ENCODE measurements at places on chromosomes 6 and 20.

GRCh38 chr20:25032065-25032477 lies 25.9 kb downstream of the ACSS1 start:
- DNase-seq = no peak

DNA sequence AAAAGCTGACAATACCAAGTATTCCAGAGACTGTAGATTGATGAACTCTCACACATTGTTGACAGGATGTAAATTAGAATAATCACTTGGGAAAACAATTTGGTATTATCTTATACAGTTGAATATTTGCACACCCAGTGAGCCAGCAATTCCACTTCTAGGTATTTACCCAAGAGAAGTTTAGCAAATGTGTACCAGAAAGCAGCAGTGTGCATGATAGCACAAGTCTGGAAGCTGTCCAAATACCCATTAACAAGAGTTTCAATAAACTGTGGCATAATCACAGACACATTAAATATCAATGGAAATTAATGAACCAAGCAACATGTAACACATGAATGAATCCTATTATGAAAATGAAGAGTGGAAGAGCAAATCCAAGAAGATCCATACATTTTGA lies 233.6 kb downstream of the TPBG start:
- no peak for DNase-seq

DNA sequence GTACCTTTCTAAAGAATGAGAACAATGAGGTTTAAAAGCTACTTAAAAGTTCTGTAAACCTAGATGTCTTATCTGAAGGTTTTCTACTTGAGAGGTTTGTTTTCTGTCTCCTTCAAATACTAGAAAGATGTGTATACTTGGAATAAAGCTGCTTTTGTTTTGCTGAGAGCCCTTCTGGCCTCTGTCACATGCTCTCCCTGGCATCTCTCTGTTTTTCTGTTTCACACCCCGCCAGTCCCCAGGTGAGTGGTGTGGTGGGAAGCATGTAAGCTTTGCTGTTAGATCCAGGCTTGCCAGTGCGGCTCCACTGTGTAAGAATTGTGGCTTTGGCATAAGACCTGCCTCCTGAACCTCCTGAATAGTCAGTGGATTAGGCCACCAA lies 56.8 kb downstream of the SNX9 start:
- DNase-seq = no peak

DNA sequence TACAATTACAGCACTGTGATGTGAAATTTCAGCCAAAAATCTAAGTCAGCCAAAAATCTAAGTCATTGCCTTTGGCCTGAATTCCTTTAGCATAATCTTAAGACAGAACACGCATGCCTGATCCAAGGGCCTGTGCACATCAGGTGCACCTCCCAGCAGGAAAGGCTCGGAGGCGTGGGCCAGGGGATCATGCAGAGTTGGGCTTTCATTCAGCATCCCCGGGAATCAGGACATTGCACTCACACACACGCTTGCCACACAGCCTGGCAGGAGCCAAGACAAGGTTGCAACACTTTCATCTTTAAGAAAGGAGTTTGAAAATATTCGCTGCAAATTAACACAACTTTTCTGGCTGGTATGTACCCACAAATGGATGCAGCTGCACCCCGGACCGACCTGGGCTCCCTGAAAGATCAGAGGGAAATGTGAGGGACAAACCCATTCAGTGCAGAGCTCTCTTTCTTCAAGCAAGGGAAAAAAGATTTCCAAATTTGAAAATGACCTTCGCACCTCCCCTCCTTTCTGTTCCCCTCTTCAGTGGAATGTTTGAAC lies 48.8 kb downstream of the ERMARD start:
- no peak for DNase-seq

- no peak for DNase-seq
These were observed 295.6 kb downstream of the SYNE1 start for GRCh38 chr6:152341596-152341995.

GRCh38 chr20:51272401-51272800 lies 249.5 kb upstream of the KCNG1 start:
- no peak for DNase-seq

DNA sequence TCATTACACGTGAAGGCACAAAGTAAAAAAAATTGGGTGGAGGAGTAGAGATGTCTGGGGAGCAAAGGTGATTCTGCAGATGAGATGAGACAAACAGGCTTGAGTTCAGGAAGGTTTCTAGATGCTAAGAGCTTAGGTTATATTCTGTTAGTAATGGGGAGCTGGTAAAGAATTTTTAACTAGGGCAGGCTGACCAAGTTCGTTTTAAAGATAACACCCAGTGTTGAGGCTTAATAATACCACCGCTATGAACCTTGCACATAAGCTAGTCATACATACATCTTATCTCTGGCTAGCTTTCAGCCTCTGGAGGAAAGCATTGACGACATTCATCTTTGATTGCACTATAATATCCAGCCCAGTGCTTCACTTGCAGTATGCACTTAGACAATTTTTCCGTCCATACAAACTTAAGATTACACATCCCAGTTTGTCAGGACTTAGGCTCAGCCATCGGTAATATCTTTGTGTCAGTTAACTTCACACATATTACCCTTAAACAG lies 12.1 kb downstream of the NHSL1 start:
- no peak for DNase-seq

All from right forelimb (tissue), 1 donor.